CD14-positive monocyte (primary cell): ENCODE measurements at places on chromosomes 1 and 21. TPM values are rescaled to one million over a fixed set of nuclear protein-coding genes. Genes with fewer than 3 reads are reported as not detected.

DNA sequence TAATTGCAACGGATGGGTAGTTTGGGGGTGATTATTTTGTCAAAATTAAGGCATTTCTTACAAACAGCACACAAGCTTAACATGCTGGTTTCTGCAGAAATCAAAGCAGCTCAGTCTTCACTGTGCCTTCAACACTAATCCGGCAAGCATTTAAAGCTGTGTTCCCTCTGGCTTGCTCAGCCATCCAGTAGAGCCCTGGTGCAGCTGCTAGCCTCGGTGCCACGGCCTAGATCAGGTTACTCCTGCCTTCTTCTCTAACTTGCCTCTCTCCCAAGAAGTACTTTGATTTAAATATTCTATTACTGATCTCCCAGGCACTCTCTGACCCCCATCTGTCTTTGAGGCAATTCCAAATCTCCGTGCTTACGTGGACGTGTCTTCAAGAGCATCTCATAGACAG lies 85.6 kb downstream of the GREM2 start:
- DNase-seq = no peak

DNA sequence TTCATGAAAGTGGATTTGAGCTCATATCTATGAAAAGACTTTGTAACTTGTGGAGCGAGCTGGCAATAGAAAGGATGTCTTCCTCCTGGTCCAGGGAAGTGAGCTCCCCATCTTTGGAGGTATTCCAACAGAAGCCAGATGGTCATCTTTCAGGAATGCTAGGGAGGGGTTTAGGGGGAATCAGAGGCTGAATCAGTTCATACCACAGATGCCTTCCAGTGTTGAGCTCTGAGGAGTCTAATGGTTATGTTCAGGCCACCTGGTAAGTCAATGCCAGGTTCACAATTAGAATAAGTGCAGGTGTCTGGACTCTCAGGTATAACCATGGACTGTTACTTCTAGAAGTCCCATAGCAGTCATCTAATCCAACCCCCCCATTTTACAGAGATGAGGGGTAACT lies 119.1 kb downstream of the ACTL8 start:
- DNase-seq = no peak

DNA sequence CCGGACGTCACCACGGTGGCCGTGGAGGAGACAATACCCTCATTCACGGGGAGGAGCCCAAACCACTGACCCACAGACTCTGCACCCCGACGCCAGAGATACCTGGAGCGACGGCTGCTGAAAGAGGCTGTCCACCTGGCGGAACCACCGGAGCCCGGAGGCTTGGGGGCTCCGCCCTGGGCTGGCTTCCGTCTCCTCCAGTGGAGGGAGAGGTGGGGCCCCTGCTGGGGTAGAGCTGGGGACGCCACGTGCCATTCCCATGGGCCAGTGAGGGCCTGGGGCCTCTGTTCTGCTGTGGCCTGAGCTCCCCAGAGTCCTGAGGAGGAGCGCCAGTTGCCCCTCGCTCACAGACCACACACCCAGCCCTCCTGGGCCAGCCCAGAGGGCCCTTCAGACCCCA lies 7.0 kb downstream of the TNFRSF14 start:
- DNase-seq = no peak

DNA sequence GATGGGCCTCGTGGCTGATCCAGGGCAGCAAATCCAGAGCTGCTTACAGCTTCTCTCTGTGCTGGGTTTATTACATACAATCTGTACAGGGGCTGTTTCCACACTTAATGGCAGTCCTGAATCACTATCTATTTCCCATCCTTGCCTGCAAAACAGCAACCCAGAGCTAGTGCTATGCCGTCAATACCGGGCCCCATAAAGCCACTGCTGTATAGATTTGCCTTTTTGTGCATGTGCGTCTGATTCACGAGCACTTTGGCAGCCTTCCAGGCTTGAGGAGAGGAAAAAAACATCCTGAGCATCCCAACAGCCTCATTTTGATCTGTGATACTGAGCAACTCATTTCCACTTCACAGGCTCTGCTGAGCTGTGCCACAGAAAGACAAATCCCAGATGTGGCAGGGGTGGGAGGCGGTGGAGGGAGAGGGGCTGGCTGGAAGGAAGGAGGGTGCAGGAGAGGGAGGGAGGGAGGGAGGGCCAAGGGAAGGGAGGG lies 65.2 kb upstream of the TARBP1 start:
- peak; percentile 34 for DNase-seq

DNA sequence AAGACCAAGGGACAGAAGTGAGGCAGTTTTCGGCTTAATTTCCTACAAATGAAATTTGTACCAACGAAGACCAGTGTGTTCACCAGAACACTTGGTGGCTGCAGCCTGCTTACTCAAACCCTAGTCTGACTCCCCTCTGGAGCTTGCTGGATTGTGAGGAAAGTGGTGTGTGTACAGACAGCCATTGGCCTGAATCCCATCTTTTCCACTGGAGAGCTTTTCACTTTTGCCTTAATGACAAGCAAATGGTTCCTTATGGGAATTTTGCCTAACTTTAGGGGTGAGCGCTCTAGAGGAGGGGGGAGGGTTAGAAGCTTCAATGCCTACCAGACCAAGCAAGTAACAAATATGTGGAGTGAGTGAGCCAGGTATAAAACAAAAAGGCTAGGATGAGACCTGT lies 17.3 kb downstream of the METTL13 start:
- no peak for DNase-seq

- peak; percentile 13 for DNase-seq
Measured at GRCh38 chr1:159663552-159663951, 50.8 kb downstream of the CRP start.

Gene HTR1D
- polyA plus RNA-seq = not detected in 2 replicates
